ENCODE measurements at places on chromosomes 1 and 21.
A peak's percentile ranks its signal among the peaks of the same experiment; 100 is the strongest.

GRCh38 chr1:103326595-103326994 is 198.9 kb upstream of the RNPC3 start:
- no peak for DNase-seq

GRCh38 chr1:1092894-1093609 is 18.9 kb upstream of the RNF223 start:
- DNase-seq: no peak

GRCh38 chr1:95916616-95917015 is 682.6 kb downstream of the RWDD3 start:
- DNase-seq: no peak

GRCh38 chr1:226369110-226369509 is 38.8 kb downstream of the PARP1 start:
- DNase-seq: no peak

- DNase-seq: no peak
These were observed 102.7 kb upstream of the DPH5 start for GRCh38 chr1:101128211-101128727.

- no peak for DNase-seq
These were observed 14.1 kb downstream of the ZBTB18 start for GRCh38 chr1:244065063-244065793.

GRCh38 chr1:56149761-56150160 is 429.6 kb downstream of the PLPP3 start:
- no peak for DNase-seq

GRCh38 chr1:110112656-110113055 is 413 bp downstream of the UBL4B start:
- no peak for DNase-seq

- no peak for DNase-seq
These were observed 2.8 kb downstream of the HPDL start for GRCh38 chr1:45329445-45329844.

DNA sequence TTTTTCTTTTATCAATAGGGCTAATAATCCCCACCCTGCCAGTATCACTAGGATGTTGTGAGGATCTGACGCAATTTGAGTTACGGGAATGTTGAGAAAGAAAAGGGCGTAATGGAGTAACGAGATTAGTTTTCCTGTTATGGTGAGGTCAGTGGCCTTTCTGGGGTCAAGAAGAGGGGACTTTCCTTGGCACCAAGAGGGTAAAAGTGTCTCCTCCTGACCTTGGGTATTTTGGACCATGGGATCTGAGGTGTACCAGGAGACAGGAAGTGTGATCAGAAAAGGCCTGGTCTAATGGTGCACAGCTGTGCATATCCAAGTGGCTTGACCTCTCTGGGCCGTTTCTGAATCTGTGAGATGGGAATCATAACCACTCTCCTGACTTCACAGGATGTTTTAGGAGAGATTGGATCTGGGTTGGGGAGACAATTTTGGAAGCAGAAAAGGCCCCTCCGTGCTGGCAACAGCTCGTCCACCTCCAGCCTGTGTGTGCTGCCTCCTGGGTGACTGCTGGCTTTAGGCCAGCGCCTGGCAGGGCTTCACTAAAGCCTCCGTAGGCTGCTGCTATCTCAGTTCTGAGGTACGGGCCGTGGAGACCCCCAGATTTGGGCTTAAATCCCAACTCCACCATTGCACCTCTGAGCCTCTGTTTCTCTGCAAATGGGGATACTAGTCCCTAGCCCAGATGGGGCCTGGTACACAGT is 37.1 kb downstream of the ALPL start:
- DNase-seq: no peak

DNA sequence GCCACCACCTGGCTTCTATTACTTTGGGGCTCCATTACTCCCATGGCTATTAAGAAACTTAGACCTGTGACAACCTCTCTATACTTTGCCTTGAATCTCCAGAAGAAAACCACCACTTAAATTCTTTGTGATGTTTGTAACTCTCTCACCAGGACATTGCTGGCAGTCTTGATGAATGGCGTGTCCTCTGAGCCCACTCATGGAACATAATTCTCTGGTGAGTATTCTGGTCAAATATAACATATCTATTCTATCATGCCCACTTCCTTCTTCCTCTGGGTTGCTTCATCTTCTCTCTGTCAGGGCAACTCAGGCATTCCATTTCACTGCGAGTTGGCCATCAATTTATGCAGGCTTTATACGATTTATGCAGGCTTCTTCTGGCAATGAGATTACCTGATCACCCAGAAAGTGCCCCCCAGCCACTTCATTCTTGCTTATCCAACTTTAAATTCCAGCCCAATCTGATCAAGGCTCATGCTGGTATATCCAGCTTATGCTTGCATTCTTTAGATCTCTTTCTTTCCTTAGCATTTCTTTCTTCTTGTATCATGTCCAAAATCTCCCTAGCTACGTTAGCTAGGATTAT is 112.0 kb upstream of the CHRM3 start:
- no peak for DNase-seq

DNA sequence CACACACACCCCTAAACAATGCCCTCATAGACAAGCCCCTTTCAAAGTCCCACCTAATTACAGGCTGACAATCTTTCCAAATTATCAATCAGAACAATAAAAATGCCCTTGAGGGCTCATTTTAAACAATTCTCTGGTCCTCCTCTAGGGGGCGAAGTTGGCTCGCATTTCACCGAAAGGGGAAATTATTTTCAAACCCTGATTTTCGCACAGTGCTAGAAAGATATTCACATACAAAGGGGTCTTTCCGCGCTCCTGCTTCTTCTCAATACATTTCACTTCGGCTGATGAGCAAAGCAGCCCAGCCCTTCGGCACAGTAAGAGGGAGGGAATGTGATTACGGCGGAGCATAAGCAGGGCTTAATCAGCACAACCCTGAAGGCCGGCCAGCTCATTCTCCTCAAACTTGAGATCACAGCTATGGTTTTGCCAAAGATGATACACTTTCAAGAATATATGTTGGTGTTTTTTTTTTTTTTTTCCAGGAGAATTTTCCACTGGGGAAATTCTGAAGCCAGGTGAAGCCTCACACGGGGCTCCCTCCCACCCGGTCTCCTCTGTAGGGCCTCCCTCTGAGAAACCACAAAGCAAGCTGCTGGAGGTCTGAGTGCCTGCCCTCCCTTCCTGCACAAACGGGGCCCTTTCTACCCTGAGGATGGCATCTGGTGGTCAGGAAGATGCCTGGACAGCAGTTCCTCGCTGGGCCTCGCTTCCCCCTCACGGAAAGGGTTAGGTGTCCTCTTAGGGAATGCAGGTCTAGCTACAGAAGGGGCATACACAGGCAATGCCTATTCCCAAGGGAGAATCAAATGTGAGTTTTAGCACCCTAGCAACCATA is 66.9 kb downstream of the GNG12 start:
- DNase-seq: peak; percentile 39

GRCh38 chr1:41884256-41885230 is 34.2 kb downstream of the HIVEP3 start:
- DNase-seq: no peak

- no peak for DNase-seq
These were observed 57.3 kb upstream of the HIVEP3 start for GRCh38 chr1:41975850-41976569.

DNA sequence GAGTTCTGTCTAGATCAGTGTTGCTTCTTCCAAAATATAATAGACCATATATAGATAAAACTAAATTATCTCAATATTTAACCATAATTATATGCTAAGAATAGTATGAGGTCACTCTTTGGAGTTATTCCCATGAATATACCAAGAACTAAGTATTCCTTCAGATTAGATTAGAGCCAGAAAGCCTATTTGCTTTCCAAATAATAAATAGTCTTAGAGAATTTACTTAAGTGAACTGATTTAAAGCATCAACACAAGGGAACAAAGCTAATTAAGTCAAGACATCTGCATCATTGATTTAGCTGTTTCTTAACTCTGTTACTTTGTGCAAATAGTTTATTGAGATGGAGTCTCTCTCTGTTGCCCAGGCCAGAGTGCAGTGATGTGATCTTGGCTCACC is 35.7 kb downstream of the FNBP1L start:
- no peak for DNase-seq

- DNase-seq: no peak
These were observed 63.0 kb upstream of the BACH1 start for GRCh38 chr21:29235714-29236197.

- DNase-seq: no peak
These were observed 11.2 kb upstream of the ATG4C start for GRCh38 chr1:62772607-62773295.

DNA sequence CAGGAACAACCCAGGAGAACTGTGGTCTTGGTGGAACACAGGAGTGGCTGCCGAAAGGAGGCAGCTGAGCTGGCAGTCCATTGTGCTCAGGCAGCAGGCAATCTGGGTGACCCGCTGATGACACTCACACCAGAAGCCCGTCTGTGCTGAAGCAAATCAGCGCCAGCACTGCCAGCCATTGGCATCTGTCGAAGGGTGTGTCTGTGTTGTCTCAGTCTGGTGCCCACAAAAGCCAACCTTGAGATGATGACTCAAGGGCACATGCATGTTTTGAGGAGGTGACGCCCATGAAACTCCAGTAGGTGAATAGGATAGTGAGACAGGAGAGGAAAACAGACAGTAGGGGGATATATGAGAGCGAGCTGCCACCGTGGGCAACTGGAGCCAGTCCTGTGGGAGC is 167.3 kb downstream of the KAZN start:
- DNase-seq: no peak

GRCh38 chr1:168763031-168763430 is 34.0 kb upstream of the DPT start:
- no peak for DNase-seq

DNA sequence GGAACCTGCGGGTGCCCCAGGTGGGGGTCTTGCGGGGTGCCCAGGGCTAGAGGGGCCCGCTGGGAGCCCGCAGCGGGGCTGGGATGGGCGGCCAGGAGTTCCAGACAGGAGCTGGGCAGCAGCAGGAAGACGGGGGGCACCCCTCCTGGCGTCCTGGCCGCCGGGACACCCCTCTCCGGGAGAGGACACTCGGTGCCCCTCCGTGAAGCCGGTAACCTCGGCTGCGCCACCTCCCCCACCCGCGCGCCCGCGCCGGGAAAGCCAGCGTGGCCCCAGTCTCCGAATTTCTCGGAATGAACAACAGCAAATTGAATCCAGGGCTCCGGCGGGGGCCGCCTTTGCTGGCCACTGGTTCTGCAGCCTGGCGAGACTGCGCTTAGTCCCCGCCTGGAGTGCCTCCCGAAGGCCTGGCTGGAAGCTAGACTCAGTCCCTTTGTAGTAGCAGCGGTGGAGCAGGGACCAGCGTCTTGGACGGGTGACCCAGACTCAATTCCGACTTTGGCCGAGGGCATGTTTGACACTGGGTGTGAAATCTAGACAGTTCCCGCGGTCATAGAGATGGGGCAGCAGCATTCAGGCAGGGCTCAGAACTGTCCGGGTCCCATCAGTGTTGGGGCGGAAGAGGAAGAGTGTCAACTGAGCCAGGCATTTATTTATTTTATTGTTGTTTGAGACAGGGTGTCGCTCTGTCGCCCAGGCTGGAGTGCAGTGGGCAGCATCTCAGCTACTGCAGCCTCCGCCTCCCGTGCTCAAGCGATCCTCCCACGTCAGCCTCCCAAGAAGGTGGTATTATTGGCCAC is 773 bp downstream of the IFNGR2 start:
- no peak for DNase-seq

GRCh38 chr1:154595621-154596020 is 12.4 kb downstream of the ADAR start:
- DNase-seq: no peak

DNA sequence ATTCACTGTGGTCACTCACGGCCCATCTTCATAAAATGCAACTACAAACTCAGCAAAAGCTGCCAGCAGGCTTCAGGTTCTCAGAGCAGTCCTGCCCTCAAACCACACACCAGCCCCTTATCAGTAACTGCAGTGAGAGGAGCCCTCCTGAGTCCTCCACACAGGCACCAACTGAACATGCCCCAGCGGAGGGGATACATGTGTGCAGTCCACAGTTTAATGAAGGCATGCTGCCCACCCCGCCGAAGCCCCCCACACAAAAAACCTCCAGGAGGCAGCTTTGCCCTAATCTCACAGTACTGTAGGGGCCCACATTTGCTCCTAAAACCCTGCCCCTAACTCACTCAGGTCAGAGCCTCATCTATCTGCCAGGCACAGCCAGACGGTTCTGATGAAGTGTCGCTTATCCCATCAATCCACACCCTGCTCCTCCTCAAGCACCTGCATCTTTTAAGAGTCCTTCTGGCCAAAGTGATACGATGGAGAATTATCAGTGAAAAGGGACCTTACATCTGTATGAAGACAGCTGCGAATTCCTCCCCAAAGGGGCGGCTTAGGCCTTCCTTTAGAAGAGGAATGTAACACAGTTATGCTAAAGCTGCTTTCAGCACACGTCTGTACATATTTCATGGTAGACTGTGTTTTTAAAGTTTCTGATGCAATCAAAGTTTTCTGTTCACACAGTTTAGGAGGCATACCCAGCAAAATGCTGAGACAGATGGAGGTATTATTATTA is 3.5 kb downstream of the ABCB10 start:
- DNase-seq: no peak

DNA sequence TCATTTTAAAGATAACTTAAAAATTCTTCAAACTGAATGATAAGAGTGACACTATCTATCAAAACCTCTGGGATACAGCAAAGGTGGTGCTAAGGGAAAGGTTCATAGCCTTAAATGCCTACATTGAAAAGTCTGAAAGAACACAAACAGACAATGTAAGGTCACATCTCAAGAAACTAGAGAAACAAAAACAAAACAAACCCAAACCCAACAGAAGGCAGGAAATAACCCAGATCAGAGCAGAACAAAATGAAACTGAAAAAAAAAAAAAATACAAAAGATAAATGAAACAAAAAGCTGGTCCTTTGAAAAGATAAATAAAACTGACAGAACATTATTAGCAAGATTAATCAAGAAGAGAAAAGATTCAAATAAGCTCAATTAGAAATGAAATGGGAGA is 6.8 kb downstream of the ODF2L start:
- DNase-seq: no peak

DNA sequence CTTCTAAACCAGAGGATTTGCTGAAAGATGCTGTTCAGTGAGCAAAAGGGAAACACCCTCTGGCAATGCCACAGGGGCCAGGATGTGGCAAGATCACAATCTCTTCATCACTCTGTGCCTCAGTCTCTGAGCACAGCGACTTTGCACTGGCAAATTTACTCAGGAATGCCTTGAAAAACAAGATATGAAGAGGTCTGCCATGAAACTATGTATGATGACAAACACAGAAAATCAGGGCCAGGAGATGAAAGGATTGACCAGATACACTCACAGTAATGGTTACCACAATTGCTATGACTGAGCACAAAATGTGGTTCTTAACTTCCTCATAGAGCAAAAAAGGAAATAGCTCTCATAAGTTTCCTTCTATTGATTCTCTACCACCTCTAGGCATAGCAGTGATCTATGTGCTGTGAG is 5.8 kb downstream of the TTC13 start:
- DNase-seq: peak; percentile 24

GRCh38 chr1:38045401-38046332 is 926 bp downstream of the POU3F1 start:
- DNase-seq: no peak

GRCh38 chr1:34328281-34328799 is 151.6 kb downstream of the C1orf94 start:
- no peak for DNase-seq

Measured in stimulated activated CD4-positive, alpha-beta T cell treated with anti-CD3 and anti-CD28 coated beads, Interleukin-2, amount 100 ng/mL, for 48 hours (primary cell).